NCI-H1694 (cell line): ENCODE measurements at places on chromosomes 6 and 20.

DNA sequence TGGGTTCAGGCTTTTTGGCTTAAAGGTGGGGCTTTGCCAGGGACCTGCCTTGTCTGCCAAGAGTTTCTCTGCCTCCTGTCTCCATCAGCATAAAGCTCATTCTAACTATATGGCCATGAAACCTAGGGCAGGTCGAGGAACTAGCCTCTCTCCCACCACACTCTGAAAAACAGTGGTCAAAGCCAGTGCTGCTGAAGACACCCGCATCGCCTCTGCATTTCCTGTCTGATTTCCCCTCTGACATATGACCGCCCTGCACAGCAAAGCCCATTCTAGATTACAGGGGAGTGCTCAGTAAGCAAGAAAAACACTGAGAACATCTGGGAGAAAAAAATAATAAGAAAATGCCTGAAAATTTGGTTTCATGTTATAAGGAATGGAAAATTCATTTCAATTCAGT lies 573.6 kb downstream of the PRKN start:
- DNase-seq: no peak

DNA sequence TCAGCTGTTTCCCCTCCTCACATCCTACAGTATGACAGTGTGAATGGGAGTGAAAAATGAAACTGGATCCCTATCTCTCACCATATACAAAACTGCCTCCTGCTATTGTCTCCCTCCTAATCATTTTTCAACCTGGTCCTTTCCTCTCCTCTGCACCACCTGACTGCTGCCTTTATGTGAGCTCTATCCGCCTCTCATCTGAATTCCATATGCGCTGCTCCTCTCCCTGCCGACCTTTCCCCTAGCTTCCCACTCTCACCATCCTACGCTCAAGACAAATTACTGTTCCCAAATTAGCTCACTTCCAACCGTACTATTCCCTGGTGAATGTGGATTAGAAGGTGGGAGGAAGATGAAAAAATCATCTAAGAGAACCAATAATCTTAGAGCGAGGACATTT lies 148.4 kb upstream of the FBXL4 start:
- DNase-seq: no peak

DNA sequence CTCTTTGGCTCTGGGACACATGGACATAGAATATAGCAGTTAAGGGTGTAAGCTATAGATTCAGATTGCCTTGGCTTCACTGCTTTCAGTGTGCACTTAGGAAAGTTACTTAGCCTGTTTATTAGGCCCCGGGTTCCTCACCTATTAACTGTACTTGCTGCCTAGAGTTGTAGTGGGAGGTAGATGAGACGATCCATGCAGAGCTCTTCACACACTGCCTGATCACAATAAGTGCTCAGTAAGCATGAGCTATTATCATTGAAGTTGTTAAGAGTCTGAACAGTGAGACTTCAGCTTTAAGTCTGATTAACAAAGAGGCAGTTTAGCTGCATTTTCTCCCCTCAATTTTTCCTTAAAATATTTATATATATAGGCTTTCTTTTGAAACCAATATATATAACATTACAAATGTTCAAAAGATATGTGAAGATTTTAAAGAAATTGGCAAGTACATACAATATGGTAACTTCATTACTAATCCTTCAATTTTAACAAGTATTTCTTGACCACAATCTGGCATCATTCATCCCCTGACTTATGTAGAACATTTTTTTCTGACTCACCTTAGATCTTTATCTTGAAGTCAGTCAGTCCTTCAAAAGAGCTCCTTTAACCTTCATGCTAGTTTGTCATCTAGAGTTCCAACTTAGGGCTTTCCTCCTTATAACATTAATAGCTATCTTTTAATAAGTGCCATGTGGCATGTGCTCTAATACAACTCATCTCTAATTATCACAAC lies 20.5 kb upstream of the SUPT3H start:
- no peak for DNase-seq

DNA sequence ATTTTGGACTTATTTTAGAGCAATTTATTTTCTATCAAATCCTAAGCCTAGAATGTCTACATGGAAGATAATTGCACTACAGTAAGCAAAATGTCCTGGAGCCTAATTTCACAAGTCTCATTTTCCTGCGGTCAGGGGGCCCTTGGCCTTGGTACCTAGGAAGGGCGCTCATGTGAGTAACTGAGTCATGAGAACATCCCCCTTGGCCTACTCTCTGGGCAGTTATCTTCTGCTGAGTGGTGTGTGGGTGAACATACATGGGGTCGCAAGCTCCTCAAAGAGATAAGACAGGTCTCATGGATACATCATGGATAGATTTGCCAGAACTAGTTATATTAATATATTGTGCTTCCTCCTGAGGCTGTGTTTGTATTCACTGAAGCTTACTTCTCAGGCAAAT lies 211.2 kb upstream of the MARCKS start:
- DNase-seq: no peak

DNA sequence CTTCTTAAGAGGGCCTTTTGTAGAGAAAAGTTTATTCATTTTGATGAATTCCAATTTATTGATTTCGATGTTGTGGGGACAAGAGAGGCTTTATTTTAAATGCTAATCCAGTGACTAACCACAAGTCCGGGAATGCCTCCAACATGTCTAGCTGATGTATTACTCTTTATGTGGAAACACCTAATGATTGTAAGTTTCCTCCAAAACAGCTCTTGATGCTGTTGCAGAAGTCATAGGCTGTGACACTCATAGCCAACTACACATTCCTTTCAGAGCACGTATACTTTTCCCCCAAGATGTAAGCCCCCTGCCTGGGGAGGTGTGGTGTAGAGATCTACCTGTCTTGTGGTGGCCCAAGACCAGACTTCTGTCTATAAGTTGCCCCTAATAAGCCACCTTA lies 61.3 kb upstream of the RNF24 start:
- DNase-seq: no peak

DNA sequence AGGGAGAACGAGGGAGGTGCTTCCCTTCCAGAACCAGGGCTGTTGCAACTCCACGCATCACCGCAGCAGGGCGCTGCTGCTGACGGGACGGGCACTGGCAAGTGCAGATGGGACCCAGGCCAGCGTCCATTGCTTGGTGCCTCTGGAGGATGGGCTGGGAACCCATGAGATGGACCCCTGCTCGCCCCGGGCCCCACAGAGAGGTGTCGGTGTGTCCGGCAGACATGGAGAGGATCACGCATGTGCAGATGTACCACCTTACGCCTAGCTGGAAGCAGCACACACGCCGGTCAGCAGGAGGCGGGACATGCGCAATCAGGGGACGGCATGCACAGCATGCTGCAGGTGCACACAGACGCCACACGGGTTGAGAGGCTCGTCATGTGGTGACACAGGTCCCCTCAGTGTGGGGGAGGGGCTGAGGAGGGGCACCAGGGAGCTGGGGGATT lies 5.7 kb downstream of the CABLES2 start:
- no peak for DNase-seq

- DNase-seq: no peak
Measured at GRCh38 chr6:169249057-169249456, 4.6 kb downstream of the THBS2 start.

DNA sequence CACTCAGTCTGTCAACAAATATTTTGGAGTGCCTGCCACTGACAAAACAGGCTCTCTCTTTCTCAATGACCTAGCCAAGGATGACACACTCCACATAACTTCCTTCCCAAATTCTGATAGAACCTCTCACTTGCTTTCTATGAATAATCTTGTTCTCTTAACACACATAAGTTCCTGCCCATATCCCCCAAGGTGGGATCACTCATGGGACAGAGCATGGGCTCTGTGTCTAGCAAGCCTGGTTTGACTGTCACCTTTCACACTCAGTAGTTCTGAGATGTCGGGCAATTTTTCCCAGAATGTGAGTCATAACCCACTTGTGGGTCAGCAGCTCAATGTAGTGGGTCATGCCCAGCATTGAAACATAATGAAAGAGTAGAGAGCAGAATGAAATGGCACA lies 78.1 kb downstream of the LRFN2 start:
- no peak for DNase-seq

DNA sequence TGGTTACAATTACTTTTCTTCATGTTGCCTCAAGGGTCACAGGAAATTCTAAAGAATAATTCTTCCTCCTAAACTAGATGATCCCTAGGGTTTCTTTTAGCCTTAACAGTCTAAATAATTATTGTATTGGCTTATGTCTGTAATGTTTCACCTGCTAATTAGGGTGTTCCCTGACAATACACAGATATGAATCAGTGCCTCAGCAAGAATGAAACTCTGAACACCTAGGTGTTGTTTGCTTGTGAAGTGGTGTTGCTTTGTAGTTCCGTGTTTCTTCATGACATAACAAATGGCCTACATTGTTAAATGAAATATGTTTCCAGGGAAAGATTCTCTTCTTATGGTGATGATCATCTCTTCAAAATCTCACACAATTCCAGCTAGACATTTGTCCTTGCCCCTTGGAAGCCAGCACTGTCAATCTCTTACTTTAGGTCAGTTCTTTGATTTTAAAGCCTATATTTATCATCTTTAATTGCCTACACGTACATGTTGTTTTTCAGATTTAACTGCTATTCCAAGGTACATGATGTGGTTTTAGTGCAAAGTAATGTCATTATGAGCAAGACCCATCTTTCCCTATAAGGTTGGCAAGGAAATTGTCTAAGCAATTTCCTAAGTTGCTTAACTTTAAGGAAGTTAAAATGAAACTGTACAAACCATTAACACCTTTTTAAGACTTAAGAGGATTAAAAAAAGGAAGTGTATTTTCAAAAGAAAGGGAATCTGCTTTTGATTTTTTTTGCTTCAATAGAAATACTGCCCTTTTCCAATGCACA lies 111.9 kb downstream of the TBC1D7 start:
- no peak for DNase-seq

DNA sequence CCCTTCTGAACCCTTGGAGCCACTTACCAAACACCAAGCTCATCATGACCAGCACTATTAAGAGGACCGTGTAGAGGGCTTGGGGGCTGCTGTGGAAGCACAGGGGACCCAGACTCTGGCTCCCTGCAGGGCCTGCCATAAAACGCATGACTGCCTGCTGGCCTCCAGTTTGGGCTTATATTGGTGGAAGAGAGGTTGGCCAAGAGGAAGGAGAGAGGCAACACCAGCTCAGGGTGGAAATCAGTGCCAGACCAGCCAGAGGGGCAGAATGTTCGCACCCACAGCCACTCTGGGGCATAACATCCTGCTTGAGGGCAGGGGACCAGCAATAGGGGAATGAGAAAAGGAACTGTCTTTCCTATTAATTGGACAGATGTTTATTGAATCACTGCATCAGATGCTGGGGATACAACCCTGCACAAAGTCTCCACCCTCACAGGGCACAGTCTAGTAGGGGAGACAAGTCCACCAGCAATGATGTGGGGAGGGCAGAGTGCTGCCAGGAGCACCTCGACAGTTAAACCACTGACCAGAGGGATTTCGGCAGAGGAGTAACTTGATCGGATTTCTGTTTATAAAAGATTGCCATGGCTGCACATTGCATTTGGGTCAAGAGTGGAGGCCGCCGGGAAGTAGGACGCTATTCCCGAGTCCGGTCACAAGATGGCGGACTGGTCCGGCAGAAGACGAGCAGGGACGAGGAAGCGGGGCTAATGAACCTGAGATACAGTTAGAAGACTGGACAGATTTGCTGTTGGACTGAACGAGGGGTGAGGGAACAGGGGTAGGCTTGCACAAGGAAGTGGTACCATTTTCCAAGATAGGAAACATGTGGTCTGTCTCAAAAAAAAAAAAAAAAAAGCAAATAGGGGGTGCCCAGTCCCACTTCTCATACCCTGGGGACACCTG lies at the start of gene LY6G5C:
TSS of gene LY6G5C (minus strand) at position 842 of the 909 bp plus-strand sequence. CDS start at position 148, 694 bp downstream.
- peak; percentile 25 for DNase-seq

DNA sequence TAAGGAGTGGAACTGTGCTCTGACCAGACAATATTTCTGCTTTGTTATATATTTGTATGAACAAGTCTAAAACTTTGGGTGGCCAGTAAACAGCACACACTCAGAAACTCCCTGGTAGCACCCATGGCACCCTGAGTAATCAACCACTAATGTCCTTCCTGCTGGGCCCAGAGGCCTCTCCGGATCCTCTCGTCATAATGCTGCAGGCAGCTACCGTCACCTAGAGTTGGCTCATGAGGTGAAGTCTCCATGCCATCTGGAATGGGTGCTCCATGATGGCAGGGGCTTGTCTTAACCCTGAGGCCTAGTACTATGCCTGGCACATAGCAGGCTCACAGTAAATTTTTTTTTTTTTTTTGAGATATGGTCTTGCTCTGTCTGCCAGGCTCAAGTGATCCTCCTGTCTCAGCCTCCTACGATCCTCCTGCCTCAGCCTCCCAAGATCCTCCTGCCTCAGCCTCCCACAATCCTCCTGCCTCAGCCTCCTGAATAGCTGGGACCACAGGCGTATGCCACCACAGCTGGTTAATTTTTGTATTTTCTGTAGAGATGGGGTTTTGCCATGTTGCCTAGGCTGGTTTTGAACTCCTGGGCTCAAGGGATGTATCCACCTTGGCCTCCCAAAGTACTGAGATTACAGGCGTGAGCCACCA lies 3.0 kb upstream of the SDCBP2 start:
- DNase-seq: no peak

GRCh38 chr6:28134015-28134414 lies 7.7 kb upstream of the ZKSCAN8 start:
- DNase-seq: peak; percentile 7

GRCh38 chr20:50450493-50450826 lies 59.7 kb upstream of the PTPN1 start:
- DNase-seq: no peak

- peak; percentile 93 for DNase-seq
Measured at GRCh38 chr20:20367575-20368417, at the start of gene INSM1. Gene INSM1 (plus strand): TSS chr20:20368104. CDS start chr20:20368268, 164 bp downstream.

DNA sequence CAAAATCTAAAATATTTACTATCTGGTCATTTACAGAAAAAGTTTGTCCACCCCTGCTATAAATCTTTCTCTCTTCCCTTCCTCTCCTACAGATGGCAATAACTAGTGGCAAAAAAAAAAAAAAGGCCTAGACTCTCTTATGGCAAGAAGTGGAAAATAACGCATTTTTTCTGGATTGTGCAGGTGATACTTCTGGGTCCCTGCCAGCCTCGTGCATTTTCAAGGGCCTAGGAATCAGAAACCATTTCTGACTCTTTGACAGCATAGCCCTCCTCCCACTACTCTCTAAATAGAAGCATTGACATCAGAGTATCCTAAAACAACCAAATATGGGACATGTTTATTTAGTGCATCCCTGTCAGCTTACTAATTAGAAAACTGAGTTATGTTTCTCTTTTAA lies 251.0 kb downstream of the KHDC1L start:
- DNase-seq: peak; percentile 41

DNA sequence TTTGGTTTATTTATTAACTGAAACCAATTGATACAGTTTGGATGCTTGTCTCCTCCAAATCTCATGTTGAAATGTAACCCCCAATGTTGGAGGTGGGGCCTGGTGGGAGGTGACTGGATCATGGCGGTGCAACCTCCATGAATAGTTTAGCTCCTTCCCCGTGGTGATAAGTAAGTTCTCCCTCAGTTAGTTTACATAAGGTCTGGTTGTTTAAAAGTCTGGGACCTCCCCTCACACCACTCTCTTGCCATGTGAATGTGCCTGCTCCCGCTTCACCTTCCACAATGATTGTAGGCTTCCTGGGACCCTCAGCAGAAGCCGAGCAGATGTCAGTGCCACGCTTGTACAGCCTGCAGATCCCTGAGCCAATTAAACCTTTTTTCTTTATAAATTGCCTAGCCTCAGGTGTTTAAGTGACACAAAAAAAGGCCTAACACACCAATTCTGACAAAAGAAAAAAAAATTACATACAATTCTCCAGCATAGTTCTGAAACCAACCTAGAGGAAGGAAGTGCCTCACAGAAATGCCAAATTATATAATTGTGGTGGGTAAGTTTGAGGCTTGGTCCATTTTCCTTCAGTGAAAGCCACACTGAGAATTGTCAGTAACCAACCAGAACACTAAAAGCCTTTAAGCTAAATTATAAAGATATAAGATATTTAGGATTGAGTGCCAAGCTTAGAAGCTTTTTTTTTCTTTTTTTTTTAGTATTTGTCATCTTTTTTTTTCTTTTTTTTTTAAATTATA lies 15.0 kb downstream of the MAP7 start:
- DNase-seq: no peak
